ENCODE measurements at places on chromosomes 12 and 14.
A peak's percentile ranks its signal among the peaks of the same experiment; 100 is the strongest.

DNA sequence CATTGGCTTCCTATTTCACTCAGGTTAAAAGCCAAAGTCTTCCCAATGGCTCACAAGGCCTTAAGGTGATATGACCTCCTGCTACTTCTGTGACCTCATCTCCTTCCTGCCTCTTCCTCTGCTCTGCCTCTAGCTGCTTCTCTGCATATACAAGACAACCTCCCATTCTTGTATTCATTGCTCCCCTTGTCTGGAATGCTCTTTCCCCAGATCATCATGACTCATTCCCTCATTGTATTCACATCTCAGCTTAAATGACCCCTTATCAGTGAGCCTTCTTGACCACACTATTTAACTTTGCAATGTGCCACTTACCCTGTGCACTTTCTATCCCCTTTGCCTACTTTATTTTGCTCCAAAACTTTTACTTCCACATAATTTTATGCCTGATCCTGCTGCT lies 90.2 kb downstream of the PPP1R12A start:
- peak; percentile 93 for DNase-seq

GRCh38 chr12:45433441-45433868 lies 217.6 kb downstream of the ANO6 start:
- peak; percentile 14 for DNase-seq

DNA sequence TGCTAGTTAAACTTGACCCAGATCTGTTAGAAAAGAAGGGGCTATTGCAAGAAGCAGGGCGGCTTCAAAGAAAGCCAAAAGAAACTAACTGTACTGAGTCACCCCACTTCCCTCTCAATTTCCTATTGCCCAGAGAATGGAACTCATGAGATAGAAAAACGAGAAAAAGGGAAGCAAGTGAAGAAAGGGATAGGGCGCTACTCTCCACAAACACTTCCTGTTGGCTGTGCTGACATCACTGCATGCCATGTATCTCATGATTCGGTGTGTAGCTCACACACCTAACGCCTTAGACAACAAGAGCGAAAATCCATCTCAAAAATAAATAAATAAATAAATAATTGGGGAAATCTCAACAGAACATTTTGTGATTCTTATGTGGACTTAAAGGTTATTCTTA lies 13.0 kb upstream of the P2RX4 start:
- DNase-seq: peak; percentile 17

DNA sequence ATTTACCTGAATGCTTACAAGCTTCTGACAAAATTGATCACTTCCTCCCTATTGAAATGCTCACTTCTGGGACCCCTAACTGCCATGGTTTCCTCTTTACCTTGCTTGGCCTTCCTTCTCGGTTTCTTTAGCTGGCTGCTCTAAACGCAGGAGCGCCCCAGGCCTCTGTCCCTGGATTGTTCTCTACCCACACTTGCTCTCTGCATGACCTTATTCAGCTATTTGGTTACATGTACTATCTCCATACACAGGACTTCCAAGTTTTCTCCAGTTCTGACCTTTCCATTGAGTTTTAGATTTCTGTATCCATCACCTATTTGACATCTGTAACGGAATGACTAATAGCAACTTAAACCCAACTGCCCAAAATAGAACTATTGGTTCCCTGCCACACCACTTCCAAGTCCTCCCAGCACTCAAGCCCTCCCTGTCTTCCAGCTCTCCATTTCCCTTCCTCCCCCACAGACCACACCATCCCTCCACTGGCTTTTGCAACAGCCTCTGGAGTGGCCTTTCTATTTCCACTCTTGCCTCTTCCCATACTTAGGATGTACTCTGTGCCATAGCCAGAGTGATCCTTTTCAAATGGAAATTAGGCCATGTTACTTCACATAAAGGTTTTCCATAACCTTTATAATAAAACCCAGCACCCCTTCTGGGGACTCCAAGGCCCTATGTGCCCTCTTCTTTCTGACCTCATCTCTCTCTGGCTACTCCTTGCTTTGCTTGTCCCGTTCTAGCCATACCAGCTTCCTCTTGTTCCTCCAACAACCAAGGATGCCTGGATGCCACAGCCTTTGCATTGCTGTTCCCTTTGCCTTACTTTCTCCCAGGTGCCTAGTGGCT lies 202.2 kb downstream of the AEBP2 start:
- peak; percentile 76 for DNase-seq

GRCh38 chr14:55221968-55222367 lies 30.6 kb upstream of the DLGAP5 start:
- no peak for DNase-seq
